ENCODE measurements at places on chromosomes 5 and 9.

DNA sequence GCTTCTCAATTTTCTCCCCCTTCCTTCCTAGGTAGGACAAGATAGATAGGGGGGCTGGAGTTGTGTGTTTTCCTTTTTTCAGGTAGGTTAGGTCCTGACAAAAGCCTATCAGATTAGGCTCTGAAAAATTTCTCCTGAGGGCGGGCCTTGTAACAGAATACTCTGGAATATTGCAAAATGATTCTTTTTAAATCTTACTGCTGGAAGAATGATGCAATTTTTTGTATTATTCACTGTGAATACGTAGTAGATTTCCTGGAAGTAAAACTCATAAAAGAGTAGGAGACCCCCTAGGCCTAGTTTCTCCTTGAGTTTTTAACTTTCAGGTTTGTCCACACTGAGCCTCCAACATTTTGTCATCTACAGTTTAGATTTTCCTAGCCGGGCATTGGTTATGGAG lies 1701.8 kb downstream of the EFNA5 start:
- no peak for DNase-seq

DNA sequence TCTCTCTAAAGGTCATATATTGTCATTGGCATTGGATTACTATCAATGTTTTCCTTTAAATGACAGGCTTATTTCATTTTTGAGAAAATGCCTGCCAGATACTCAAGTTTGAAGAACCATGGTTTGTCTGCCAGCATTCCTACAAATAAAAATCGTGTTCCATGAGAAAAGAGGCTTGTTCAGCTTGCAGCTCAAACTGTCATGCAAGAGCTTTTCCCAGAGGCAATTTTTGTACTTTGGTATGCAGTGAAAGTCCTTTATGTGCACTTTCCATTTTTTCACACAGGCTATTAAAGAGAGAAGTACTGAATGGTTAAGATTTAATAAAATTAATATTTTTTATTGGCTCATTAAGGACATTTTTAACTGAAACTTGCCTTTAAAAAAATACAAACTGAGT lies 110.4 kb downstream of the FBXO4 start:
- no peak for DNase-seq

- DNase-seq: no peak
Observed at GRCh38 chr5:152864991-152865390, 459.9 kb upstream of the NMUR2 start.

DNA sequence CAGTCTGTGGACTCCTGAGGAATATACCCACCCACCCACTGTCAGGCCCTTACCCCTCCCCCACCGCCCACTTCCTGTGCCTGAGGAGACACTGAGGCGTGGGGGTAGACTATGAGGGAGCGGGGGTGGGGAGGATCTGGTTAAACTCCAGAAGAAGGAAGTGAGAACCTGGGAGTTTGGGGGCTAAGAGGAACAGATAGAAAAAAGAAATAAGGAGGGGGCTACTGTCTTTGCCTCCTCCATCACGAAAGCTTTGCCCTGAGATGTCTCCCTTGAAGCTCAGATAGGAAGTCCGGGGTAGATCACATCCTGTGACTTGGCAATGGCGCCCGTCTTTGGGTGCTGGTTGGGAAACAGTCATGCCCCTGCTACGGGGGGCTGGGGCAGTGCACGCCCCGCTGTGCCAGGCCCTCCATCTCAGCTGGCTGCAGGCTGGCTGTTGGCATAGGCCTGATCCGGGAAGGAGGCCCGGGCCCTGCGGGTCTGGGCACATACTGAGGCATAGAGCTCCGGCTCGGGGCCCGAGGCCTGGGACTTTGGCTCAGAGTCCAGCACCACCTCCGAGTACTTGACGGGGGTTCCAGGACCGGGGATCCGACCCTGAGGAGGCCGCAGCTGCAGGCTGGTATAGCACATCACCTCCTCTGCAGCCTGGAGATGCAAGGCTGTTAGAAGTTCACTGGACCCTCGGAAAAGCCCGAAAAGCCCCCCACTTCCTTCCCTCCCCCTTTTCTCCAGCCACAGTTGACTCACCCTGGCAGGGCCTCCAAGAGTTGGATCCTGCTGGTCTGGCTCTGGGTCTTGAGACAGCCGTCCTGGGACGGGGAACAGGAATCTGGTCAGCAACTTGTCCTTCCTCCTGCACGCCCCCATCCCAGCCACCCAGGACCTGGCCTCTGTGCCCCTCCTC lies 1.0 kb downstream of the SIT1 start:
- DNase-seq: no peak

- DNase-seq: no peak
Observed at GRCh38 chr5:68405784-68406743, 190.5 kb downstream of the PIK3R1 start.

DNA sequence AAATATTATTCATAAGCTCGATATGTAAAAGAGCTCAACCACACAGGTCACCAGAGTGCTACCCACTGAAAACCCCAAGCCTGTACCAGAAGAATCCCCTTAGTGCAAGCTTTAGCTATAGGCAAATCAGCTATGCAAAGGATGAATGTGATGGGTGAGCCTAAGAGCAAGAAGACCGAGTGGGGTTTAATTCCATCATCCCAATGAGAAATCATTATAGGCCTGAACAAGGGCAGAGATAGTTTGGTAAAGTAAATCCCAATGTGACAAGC lies 21.8 kb downstream of the ELOVL7 start:
- DNase-seq: no peak

GRCh38 chr5:79464695-79465332 lies 49.1 kb downstream of the HOMER1 start:
- DNase-seq: no peak

GRCh38 chr5:7464182-7464581 lies 68.2 kb downstream of the ADCY2 start:
- no peak for DNase-seq

GRCh38 chr9:29456940-29457339 lies 1883.7 kb upstream of the C9orf72 start:
- DNase-seq: no peak

DNA sequence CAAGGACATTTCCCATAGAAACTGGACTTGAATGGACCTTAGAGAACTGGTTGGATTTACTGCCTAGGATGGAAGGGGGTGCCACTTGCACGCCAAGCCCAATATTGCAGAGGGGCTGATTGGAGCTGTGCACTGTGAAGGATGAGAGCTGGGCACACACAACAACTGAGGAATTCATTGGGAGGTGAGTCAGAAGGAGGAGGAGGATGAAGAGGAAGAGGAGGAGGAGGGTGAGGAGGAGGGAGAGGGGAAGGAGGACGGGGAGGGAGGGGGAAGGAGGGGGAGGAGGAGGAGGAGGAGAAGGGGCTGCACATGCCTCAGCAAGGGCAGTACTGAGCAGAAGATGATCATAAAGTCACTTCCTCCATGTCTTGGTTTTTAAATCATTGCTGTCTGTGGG lies 5.7 kb upstream of the ICE1 start:
- no peak for DNase-seq

- DNase-seq: no peak
Observed at GRCh38 chr9:117470455-117470854, 55.6 kb upstream of the ASTN2 start.

DNA sequence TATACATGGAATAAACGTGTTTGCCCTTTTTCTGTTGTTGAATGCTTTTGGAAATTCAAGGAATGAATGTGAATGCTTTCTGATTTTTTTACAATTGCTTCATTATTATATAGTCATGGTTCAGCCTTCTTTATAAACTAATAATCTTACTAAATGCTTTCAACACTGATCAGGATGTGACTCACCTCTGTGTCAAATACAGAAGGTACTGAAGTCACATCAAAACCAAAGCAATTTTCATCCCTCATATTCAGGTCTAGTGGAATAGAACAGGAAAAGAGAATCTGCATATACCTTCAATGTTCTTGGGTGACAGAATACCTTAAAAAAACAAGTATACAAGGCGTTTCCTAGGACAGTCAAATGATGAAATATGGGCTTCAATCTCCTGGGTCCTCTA lies 170.7 kb downstream of the PDE4D start:
- DNase-seq: no peak

DNA sequence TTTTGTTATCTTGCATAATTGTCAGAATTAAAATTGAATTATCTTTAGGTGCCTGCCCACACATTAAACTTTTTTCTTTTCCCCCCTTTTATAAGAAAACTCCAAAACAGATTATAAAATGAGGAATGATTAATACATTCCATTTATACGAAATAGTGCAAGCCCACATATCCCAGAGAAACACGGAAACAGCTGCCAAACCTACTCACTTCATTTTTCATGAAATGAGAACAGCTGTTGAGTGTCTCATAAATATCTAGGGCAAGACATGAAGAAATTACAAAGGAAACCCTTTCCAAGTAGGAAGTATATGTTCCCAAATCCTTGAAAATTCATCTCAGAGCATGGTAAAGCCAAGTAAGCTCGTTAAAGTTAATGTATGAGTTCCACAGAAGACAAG lies 459.4 kb upstream of the NMUR2 start:
- no peak for DNase-seq

GRCh38 chr5:141192110-141192725 lies at the start of gene PCDHB10:
Gene PCDHB10 (plus strand): TSS chr5:141192353. CDS start chr5:141192553, 200 bp downstream.
- peak; percentile 32 for DNase-seq

GRCh38 chr5:5617024-5617423 lies 194.5 kb downstream of the ICE1 start:
- peak; percentile 53 for DNase-seq

- DNase-seq: no peak
Observed at GRCh38 chr9:135447126-135447525, 32.5 kb upstream of the PPP1R26 start.

DNA sequence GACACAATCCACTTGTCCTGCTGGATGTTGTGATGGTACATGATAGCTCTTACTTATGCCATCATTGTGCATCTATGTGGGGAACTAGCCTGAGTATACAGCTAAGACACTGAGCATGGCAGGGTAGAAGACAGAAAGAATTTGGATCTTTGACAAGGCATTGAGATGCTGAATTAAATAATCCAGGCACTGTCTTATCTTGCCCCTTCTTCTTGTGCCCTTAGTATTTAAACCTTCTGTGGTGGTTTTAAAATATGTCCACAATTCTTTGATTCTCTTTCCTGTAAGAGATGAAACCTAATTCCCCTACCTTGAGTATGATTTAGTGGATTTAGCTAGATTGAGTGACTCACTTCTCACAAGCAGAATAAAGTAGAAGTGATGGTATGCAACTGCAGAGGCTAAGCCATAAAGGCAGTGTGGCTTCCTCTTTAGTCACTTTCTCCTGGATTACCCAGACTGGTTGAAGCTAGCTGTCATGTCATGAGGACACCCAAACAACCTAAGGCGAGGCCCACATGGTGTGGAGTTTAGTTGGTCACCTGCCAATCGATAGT lies 174.0 kb upstream of the NREP start:
- no peak for DNase-seq

GRCh38 chr9:124835026-124835557 lies 18.2 kb upstream of the WDR38 start:
- peak; percentile 72 for DNase-seq

DNA sequence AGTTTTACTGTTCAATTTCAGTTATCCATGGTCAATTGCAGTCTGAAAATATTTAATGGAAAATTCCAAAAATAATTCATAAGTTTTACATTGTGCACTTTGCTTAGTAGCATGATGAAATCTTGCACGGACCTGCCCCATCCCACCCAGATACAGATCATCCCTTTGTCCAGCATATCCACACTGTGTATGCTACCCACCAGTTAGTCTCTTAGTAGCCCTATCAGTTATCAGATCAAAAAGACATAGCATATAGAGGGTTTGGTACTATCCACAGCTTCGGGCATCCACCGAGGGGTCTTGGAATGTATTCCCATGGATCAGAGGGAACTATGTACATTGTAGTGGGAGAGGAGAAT lies 97.7 kb downstream of the SLC44A1 start:
- no peak for DNase-seq

DNA sequence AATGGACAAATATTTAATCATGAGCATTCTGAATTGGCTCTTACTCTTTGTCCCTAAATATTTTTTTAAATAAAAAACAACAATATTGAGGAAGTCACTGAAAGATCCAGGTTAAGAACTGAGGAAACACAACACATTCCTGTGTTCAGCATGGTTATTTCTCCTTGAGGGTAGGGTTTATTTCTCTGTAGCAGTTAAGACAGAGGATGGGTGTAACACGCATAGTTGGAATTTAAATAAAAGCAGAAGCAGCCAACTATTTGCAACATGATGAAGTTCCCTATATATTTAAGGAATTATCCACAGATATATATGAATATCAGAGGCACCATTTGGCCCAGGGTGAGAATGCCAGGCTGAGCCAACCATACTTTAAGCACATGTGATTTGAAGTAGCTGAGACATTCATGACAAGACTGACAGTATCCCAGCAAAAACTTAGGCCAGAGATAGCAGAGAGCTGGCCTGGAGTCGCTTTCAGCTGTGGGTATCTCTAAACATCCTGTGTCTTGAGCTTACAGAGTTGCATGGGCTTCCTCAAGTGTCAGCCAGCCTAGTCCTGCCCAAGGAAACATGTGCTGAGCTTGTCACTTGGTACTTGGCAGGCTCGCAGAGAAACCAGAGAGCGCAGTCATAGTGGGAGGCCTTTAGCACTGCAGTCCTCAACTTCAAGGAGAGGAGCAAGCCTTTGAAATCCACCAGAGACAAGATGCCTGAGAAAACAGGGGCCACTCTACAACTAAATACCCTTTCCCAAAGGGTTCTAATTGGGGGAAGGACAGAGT lies 43.6 kb downstream of the SEMA5A start:
- DNase-seq: no peak

DNA sequence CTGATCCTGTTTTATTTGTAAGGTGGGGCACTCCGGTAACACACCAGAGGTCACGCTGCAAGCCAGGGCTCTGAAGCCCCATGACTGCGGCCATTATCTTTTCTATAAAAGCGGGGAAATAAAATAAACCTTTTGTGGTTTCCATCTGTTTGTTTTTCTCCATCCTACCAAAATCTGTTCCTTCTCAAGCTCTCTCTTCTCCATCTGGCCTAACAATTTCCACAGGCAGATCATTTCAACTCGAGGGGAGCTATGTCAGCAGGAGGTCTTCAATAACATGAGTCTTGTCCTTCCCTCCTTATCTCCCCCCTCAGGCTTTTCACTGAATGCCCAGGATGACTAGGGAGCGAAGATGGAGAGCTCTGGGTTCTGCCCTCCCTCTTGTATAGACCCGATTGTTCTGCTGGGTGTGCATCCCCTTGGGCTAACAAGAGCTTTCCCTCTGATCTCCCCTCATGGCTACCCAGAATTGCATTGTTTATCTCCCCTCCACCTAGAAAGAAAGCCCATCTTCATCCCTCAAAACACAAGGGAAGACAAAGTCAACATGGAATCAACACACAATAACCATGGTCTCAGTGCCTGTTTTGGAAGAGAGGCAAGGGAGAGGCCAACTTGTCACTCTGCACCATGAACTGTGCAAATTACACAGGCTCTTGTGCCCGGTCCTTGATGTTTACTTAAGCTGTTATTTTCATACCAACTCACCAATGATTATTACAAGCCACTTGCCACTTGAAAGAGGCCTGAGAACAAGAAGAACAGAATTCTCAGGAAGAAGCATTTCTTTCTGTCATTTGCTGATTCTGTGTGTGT lies 187.8 kb downstream of the FANCC start:
- DNase-seq: peak; percentile 58

GRCh38 chr5:157372472-157372822 lies 87.6 kb upstream of the NIPAL4 start:
- no peak for DNase-seq

DNA sequence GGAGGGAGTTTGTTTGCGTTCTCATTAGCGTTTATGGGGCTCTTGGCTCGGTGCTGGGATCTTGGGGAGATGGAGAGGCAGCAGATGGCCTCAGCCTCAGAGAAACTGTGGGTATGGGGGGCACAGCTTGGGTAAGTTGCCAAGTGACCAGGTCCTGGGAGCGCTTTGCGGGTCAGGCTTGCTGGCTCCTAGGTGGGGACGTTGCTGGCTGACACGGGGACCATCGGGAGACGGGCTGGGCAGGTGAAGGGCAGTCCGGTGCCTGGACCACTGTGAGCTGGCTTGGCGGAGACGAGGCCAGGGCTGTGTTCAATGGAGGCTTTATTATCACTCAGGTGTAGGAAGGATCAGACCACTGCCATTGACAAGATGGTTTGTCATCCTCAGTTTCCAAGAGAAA lies 30.0 kb downstream of the FGD3 start:
- no peak for DNase-seq
